ENCODE measurements at places on chromosomes 7 and 10.

GRCh38 chr7:20786421-20786778 lies 286 bp downstream of the SP8 start:
- no peak for DNase-seq

DNA sequence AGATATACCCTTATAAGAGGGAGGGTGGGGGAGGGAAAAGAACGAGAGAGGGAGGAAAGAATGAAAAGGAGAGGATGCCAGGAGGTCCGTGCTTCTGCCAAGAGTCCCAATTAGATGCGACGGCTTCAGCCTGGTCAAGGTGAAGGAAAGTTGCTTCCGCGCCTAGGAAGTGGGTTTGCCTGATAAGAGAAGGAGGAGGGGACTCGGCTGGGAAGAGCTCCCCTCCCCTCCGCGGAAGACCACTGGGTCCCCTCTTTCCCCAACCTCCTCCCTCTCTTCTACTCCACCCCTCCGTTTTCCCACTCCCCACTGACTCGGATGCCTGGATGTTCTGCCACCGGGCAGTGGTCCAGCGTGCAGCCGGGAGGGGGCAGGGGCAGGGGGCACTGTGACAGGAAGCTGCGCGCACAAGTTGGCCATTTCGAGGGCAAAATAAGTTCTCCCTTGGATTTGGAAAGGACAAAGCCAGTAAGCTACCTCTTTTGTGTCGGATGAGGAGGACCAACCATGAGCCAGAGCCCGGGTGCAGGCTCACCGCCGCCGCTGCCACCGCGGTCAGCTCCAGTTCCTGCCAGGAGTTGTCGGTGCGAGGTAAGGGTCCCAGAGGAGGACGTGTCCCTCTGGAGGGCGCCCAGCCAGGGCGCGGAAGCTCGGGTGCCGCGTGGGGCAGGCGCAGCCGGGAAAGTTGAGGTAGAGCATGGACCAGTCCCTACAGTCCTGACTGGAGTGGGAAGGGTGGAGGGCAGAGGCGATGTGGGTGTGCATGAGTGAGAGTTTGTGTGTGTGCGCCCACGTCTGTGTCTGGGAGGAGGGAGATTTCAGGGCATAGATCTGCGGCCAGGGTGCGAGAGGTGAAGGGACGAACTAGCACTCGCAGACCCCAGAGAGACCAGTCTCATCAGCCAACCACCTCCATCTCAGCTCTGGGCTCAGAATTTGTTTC lies 844 bp downstream of the GRM3 start:
- no peak for DNase-seq

DNA sequence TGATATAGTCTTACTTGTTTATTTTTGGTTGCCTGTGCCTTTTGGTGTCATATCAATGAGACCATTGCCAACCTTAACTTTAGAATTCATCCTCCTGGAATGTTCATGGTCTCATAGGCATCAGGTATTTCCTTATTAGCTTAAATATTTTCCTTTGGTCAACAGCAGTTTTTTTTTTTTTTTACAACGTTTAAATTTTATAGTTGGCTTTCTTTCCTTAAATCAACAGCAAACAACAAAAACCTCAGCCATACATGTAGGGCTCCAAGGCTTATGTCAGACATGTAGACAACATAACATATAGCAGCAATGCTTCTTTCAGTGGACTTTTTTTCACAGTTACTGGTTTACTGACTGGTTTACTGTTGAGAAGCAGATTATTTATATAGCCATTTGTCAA lies 22.7 kb downstream of the ENTPD7 start:
- DNase-seq: no peak

GRCh38 chr7:132501956-132502355 lies 74.3 kb downstream of the PLXNA4 start:
- no peak for DNase-seq
